Activated CD4-positive, alpha-beta T cell treated with anti-CD3 and anti-CD28 coated beads, Interleukin-2, amount 10 ng/mL, durations not matched to agents 7 days and 5 days (primary cell): ENCODE measurements at places on chromosomes 11 and 22. TPM values are rescaled to one million over a fixed set of nuclear protein-coding genes. Genes with fewer than 3 reads are reported as not detected.
A peak's percentile ranks its signal among the peaks of the same experiment; 100 is the strongest.

The GVQW3 gene
- 5.7 TPM for total RNA-seq

The PLCB3 gene
- 12.4 TPM for total RNA-seq

DNA sequence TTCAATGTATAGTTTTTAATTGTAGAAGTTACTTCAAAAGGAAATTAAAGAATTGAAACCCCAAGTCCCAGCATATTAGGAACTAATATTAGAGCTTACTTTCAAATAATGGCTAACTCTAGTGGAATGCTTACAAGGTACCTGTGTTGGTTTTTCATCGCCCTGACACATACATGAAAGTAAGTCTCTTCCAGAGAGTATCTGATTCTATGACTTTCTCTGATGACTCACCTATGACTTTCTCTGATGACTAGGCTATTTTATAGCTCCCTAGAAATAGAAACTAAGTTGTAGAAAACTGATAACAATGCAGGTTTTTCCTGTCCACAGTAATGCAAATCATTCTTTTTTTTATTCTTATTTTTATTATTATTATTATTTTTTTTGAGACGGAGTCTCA, 33.6 kb upstream of the MMP7 start:
- peak overlapping the region; percentile 41 for H3K27ac ChIP-seq
- H3K4me1 ChIP-seq: peaks cover 48% of the 10 kb centered on the region
- peaks cover 32% of the 10 kb centered on the region for H3K36me3 ChIP-seq
- peaks cover 3% of the 10 kb centered on the region for H3K27me3 ChIP-seq
- H3K4me3 ChIP-seq: no peak overlapping the region

DNA sequence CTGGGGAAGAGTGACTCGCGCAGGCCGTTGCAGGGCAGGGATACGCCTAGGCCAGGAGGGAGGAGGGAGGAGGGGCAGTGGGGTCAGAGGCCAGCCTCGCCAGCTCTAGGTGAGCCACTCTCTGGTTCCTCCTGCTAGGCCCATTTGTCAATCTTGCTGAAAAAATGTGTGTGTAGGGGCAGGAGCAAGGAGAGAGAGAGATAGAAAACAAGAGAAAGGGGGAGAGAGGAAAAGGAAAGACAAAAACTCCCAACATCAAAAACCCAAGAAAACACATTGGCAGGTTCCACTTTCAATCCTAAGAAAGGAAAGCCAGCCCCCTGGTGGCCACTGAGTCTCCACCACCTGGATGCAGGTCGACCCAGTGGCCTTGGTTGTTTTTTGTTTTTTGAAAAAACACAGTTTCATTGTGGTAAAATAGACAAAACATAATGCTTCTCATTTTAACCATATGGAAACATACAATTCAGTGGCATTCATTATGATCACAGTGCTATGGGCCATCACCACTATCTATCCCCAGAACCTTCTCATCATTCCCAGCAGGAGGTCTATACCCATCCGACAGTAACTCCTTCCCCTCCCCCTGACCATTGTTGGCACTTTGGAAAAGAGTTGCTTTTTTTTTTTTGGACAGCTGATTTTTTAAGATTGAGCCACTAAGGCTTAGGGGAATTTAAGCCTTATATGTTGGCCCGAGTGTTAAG, 10.9 kb downstream of the OMP start:
- peaks cover 4% of the 10 kb centered on the region for H3K4me1 ChIP-seq
- H3K27ac ChIP-seq: no peak overlapping the region
- peak; percentile 41 for DNase-seq
- no peak overlapping the region for H3K4me3 ChIP-seq
- no peaks in the 10 kb centered on the region for H3K27me3 ChIP-seq
